A549 (cell line): ENCODE measurements at places on chromosomes 1 and 21. TPM values are rescaled to one million over a fixed set of nuclear protein-coding genes. Genes with fewer than 3 reads are reported as not detected.
A peak's percentile ranks its signal among the peaks of the same experiment; 100 is the strongest.

DCST1 gene
- polyA plus RNA-seq = not detected in 3 replicates

C1orf141 gene
- polyA plus RNA-seq = not detected in 3 replicates

CRNN gene
- not detected in 3 replicates for polyA plus RNA-seq

C8B gene
- polyA plus RNA-seq = not detected in 3 replicates

- peak; percentile 68 for DNase-seq
These were observed 2.2 kb upstream of the RUNX3 start for GRCh38 chr1:24932284-24932683.

GRCh38 chr1:107264007-107264406 is 123.2 kb downstream of the NTNG1 start:
- no peak for DNase-seq

- no peak for DNase-seq
These were observed 8.3 kb upstream of the ZBTB40 start for GRCh38 chr1:22443332-22443731.

DNA sequence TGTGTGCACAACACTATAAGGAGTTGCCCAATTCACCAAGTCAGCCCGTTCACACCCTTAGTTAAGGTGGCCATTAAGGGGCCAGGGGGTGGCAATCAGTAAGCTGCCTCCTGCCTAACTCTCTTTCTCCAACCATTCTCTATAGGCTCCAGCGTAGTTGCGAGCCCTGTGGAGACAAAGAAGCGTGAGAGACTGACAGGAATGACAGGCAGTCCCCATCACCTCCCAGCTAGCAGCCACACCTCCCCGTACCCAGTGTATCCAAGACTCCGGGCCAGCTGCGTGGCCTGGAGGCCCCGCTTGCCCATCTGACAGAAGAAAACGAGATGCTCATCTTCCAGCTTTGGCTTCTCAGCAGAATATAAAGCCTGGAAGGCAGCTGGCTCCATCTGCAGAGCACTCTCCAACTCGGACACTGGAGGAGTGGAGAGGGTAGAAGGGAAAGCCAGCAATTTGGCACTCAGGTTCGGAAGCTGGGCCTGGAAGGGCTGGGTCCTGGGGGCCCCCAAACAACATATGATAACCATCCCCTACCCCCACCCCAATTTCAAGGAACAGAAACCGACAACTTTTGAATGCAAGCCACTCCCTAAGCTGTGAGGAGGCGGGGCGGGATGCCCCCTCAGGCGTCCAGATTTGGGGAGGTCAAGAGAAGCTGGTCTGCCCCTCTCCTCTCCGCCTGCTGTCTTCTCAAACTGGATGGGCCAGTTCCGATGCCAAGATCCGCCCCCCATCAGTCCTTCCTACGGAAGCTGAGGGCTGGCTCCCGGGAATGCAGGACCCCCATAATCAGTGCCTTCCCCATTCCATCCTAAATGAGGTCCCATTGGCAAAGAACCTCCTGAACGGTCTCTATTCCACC is 872 bp downstream of the TSTD1 start:
- no peak for DNase-seq

DNA sequence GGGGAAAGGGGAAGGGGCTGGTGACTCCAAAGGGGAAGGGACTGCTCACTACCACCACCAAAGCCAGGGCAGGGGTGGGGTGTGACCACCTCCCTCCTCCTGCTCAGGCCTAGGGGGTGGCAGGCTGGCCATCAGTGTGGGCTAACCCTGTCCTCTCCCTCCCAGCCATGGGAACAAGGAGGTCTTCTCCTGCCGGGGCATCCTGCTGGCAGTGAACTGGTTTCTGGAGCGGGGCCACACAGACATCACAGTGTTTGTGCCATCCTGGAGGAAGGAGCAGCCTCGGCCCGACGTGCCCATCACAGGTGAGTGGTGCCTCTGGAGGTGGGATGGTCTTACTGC is 5.7 kb downstream of the ZC3H12A start:
- no peak for DNase-seq

- no peak for DNase-seq
These were observed 39.6 kb downstream of the F3 start for GRCh38 chr1:94501935-94502334.

DNA sequence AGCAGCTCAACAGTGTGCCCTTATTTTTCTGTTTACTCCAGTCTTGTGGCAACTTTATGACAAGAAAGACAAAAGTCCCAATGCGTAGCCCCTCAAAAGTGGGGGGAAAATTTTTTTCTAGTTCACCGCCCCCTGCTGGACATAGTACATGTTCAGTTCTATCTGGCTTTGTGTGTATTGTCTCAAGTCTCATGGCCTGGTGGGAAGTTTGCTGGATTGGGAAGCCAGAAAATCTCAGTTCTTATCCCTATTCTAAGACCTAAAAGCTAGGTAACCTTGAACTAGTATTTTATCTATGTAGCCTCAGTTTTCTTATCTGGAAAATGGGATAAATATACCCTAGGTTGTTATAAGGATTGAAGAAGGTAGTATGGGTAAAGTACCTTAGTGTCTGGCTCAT is 55.8 kb upstream of the LDLRAP1 start:
- no peak for DNase-seq

DNA sequence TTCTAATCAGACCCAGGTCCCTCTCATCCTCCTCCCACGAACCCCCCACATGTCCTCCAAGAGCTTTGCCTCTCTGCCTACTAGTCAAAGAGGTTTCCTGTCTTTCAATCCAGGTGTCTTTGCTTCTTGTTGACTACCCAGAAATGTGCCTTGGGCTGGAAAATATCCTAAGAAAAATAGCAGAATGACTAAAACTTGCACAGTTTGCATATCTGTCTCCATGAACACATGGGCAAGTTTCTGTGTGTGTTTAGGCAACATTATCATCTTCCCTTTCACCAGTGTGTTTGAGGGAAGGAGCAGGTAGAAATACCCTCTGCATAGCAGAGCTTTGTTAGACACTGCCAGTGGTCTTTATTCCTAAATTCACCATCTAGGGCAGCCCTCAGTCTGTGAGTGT is 1.5 kb downstream of the C1orf116 start:
- no peak for DNase-seq

- no peak for DNase-seq
These were observed 55.9 kb downstream of the CNST start for GRCh38 chr1:246622035-246622652.
